ENCODE measurements at places on chromosomes 4 and X. TPM values are rescaled to one million over a fixed set of nuclear protein-coding genes. Genes with fewer than 3 reads are reported as not detected.

GRCh38 chrX:41518841-41519220 is 71.7 kb downstream of the NYX start:
- DNase-seq = peak; percentile 49

DNA sequence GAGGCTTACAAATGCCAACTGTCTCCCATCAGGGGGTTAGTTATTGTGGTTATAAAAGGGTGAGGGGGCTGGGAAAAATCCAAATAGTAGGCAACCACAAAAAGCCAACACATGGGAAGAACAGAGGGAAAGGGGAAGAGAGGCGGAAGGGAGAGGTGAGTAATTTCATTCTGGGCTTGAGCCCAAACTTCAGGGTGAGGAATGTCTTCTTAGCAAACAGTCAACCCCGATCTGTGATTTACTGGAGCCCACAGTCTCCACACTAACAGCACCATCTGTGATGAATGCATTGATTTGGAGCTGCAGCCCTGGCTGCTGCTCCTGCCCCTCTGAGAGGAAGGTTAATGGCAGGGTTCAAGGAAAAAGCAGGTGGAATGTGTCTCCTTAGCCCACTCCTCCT is 162.2 kb upstream of the GPR101 start:
- no peak for DNase-seq

DNA sequence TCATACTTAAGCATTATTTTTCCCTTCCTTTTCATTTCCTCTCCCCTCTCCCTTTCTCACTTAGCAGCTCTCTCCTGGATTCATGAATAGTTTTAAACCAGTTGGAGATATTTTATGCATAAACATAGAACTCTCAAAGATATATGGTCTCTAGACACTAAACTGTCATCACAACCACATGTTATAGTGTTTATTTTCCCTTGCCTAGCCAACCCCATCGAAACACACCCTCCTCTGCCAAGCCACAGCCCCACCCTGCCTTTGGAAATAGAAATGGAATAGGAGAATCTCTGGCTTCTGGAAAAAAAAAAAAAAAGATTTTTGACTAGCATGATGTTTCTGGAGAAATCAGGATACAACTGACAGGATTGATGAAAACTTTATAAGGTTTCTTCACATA is 64.8 kb upstream of the RBPJ start:
- DNase-seq = peak; percentile 33

GRCh38 chr4:66178906-66179305 is 508.6 kb upstream of the EPHA5 start:
- DNase-seq = no peak

- no peak for DNase-seq
These were observed 8.3 kb upstream of the SASH3 start for GRCh38 chrX:129771266-129771995.

DNA sequence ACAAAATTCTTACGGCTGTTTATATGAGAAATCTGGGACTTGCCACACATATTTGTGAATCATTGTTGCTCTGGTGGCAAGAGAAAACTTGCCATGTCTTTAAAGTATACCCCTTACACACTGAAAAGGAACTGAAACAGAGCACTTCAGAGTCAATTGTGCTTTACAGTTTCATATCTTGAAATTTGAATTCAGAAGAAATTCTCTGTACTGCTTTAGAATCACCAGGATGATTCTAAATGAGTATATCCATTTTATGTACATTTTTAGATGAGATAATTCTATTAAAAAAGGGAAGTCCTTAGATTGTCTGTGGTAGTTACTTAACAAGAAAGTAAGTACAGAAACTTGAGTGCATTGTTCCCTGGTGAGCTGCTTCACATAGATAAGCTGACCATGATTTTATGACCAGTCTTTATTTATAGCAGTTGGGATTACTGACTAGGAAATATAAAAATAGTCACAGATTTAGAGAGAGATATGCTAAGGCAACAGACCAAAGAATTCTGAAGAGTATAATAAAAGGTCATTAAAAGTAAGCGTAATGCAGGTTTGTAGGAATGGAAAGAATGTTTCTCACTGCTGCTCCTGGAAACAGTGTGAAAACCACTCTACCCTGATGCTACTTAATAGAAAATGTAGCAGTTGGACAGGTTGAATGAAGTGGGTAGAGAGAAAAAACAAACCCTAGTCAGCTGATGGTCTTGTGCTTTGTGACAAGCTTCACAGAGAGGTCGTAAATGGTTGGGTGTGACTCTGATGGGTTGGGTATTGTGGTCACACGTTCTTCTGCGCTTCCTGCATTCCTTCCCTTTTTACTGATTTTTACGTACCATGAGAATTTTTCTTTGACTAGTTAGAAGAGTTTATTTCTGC is 41.0 kb downstream of the FNIP2 start:
- peak; percentile 90 for DNase-seq

DNA sequence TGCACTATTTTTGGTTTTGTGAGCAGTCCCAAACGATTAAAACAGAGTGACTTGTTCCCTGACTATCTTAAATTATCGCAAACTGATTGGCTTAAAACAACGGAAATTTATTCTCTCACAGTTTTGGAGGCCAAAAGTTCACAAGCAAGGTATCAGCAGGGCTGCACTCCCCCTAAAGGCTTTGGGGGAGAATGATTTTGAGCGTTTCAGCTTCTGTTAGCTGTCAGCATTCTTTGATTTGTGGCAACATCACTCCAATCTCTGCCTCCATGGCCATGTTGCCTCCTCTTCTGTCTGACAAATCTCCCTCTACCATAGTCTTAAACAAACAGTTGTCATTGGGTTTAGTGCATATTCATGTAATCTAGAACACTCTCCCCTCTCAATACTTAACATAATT is 459.6 kb upstream of the ATOH1 start:
- DNase-seq = no peak

GRCh38 chrX:103831803-103832544 is at the start of gene RAB9B:
Gene RAB9B (minus strand): TSS chrX:103832257. CDS start chrX:103825784, 6,473 bp downstream.
- peak; percentile 33 for DNase-seq

DNA sequence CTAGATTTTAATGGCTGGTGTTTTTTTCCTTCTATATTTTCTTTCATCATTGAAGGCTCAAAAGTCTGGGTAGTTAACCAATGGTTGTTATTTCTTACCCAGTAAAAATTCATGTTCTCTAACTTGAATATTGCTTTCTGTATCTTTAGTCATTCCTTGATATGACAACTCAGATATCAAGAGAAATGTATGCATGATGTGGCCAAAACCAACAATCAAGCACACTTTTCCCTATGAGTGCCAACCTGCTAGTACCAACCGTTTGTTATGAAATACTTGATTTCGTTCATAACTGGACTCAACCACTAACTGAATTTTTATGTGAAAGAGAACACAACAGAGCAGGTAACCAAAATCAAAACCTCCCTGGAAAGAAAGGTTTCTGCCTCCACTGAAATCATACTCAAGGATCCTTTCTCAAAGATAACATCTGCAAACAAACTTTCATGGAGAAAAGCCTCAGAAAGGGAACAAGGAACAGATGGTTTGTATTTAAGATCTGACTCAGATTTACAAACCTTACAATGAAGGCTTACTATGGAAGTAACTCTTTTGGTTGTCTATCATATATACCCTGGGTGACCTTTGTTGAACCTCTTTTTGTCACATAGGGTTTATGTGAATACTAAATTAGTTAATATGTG is 8.3 kb upstream of the VEGFC start:
- peak; percentile 72 for DNase-seq

DNA sequence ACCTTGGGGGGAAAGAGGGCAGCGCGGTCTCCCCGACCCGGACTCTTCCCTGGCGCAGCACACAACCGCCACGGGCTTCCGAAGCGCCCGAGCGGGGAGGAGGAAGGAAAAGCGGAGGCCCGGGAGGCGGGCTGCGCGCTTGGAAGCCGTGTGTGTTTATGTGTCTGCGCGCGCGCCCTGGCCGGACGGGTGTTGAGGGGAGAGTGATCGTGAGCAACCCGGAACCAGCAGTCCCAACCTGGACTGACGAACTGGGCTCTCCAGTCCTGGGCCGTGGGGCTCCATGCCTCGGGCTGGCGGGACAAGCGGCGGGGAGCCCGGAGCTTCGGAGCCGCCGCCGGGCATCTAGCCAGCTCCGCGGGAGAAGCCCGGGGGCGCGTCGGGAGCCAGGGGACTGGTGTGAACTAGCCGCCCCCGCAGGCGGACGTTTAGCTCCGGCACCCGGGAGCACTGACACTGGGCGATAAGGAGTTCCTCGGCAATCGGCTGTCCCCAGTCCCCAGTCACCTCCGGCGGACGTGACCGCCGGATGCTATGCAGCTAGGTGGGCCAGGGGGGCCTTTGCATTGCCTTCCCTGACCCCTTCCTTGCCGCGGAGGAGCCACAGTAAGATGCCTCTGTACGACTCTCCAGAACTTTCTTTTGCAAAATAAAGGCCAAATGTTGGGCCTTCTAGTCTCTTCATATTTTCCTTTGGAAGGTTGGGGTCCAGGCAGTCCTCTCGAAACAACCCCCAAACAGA is 74.8 kb upstream of the BCOR start:
- no peak for DNase-seq

- DNase-seq = no peak
These were observed 245.3 kb downstream of the AFAP1 start for GRCh38 chr4:7694324-7694723.

DNA sequence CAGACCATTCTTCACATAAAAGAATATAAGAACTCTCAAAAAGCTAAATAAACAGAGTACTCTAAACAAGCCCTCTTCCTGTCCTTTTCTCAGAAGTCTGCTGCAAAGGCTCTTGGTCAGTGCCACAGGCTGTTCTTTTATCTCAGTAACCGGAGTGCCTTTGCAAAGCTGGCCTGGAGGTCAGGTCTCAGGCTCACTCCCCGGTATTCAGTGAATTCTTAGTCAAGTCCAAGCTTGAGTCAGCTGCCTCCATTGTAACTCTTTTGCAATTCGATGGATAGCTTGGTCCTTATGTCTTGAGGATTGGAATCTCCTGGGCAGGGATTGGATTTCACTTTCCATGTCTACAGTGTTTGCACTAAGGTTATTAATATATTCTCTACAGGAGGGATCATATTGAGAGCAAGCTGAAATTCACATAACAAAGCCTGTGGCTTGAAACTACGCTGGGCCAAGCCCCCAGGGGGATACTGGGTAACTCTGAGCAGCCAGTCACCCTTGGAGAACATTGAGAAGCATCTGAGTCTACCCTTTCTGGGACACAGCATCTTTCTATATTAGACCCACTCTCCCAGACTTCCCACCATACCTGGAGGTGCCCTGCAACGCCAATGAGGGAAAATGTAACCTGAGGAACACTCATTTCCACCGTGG is 10.0 kb upstream of the HS6ST2 start:
- DNase-seq = no peak

DNA sequence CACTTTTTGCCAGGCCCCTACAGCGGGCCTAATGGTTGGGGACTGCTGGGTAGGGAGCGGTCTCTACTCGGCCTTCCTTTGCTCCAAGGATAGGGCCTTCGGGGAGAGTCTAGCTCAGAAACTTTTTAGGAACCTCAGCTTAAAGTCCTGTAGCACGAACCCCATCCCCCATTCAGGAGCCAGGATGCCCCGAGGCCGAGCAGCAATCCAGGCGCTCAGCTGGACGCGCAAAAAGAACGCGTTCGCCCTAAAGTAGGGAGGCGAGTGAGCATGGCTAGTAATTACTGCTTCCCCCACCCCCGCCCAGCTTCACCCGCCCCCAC is 9.7 kb downstream of the POU4F2 start:
- no peak for DNase-seq

- peak; percentile 74 for DNase-seq
These were observed 17.3 kb downstream of the COQ2 start for GRCh38 chr4:83267121-83267829.

- DNase-seq = peak; percentile 66
These were observed 12.4 kb upstream of the VEGFC start for GRCh38 chr4:176805155-176805554.

- peak; percentile 63 for DNase-seq
These were observed 43.2 kb downstream of the TMEM144 start for GRCh38 chr4:158253350-158253980.

- no peak for DNase-seq
These were observed 127.3 kb downstream of the DCHS2 start for GRCh38 chr4:154364066-154364845.

GRCh38 chrX:66012094-66012534 is 27.8 kb downstream of the VSIG4 start:
- DNase-seq = no peak

- no peak for DNase-seq
These were observed 33.5 kb downstream of the TMEM164 start for GRCh38 chrX:110036162-110037033.

DNA sequence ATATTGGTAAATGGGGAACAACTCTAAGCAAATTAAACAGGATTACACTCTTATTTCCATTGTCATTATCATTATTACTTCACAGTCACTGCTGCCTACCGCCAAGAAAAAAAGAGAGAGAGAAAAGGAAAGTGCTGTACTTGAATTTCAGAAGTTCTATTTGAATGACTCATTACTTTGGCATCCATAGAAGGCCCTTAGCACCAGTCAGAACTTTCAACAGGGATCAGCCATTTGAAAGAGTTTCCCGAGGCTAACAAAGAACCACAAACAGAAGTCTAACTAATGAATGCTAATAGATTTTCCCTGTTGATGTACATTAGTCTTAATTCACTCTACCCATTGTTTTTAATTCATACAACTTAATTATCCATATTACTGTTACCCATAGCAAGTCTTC is 116.3 kb downstream of the SHROOM4 start:
- DNase-seq = peak; percentile 79

PAGE1 gene
- total RNA-seq = not detected

PPP2R2C gene
- total RNA-seq = not detected

SPANXN3 gene
- total RNA-seq = not detected

ASB12 gene
- total RNA-seq = not detected

PPP1R3F gene
- 0.72 TPM for total RNA-seq

ADAM29 gene
- not detected for total RNA-seq

SLC4A4 gene
- total RNA-seq = 16.8 TPM

PCDH10 gene
- 0.90 TPM for total RNA-seq

PPEF1 gene
- total RNA-seq = not detected

FAM47B gene
- not detected for total RNA-seq

PRR32 gene
- total RNA-seq = not detected

SSX3 gene
- total RNA-seq = not detected

AFF2 gene
- 0.72 TPM for total RNA-seq

CT45A3 gene
- not detected for total RNA-seq

DMRTC1 gene
- not detected for total RNA-seq

TMEM31 gene
- not detected for total RNA-seq

NAA11 gene
- not detected for total RNA-seq

SAGE1 gene
- total RNA-seq = not detected

Measured in IMR-90 (cell line).